ENCODE measurements at places on chromosomes 16 and 17.

DNA sequence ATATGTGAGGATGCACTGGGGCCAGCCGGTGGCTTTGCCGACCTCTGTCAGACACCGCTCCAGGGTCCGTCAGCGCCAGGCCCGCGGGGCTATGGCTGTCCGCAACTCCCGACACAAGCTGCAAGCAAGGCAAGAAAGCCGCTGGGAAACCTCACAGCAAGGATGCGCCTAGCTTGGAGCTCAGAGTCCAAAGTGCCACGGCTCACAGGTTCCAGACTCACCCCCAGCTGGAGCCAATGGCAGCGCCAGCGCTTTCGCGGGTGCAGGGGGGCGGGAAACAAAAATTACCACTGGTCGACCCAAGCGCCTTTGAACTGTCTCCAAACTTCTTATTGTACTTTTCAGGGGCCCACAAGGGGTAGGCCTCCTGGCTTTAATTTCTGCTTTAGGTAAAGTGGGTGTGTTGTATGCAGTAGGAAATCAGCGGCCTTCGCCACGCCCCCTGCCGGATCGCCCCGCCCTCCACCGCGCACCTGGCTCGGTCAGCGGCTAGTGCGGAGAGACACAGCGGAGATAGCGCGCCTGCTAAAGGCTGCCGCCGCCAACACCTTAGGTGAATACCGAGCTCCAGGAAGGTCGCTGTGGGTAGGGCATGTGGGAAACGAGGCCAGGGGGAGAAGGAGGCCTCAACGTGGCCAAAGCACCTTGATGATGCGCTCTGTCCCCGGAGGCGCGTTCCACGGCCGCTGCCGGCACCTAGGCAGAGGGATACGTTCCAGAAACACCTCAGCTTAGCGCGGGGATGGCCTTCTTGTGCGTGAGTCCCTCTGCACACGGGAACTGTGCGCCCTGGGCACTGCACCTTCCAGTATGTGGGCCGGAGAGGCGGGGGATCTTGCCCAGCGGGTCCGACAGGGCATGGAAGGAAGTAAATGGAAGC is 61.0 kb upstream of the RBL2 start:
- DNase-seq: peak; percentile 73

DNA sequence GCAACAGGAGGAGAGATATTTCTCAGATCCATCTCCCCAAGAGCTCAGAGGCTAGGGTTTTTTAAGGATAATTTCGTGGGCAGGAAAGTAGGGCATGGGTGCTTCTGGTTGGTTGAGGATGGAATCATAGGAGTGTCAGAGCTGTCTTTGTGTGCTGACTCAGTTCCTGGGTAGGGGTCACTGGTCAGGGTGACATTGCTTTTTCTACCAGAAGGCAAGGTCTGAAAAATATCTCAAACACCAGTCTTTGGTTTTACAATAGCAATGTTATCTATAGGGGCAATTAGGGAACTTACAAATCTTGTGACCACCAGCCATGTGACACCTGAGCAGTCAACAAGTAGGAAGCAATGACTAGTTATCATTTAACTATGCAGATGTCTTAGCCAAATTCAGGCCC is 82.9 kb upstream of the DYNLRB2 start:
- no peak for DNase-seq

DNA sequence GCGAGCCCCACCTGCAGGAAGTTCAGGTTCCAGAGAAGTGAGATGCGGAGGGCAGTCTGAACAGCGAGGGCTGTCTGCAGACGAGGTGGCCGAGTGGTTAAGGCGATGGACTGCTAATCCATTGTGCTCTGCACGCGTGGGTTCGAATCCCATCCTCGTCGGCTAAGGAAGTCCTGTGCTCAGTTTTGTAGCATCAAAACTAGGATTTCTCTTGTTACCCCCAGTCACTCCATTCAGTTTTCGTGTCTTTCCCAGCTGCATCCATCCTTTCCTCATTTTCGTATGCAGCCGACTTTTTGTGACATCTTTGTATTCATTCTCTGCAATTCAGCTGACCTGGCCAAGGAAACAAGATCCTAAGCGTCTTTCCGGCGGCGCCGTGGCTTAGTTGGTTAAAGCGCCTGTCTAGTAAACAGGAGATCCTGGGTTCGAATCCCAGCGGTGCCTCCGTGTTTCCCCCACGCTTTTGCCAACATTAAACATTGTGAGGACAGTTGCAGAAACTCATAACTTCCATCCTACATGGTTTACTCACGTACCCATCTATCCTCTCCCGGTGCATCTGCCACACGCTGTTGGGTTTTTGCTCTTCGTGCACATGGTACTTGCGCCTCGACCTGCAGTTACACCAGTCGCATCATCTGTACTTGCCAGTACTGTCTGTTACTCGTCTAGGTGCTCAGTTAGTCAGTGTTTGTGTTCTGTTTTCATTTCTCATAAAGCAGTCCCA is 3.0 kb downstream of the BORCS6 start:
- DNase-seq: peak; percentile 76

- DNase-seq: no peak
Measured at GRCh38 chr17:57560319-57560705, 184.8 kb downstream of the CCDC182 start.

DNA sequence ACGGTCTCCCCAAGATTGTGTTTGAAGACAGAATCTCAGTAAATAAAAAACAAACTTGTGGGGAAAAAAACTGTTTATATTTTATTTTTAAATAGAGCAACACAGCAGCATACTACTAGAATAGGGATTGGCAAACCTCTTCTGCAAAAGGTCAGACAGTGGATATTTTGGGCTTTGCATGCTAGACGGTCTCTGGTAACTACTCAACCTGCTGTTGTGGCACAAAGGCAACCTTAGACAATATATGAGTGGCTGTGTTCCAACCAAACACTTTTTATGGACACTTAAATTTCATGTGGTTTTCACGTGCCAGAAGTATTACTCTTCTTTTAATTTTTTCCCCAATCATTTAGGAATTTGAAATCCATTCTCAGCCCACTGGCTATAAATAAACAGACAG is 55.0 kb downstream of the IRX5 start:
- DNase-seq: no peak

GRCh38 chr17:68981288-68981687 is 26.1 kb upstream of the ABCA8 start:
- DNase-seq: no peak

GRCh38 chr17:68886401-68886800 is 68.8 kb downstream of the ABCA8 start:
- no peak for DNase-seq
